Activated CD4-positive, alpha-beta T cell treated with anti-CD3 and anti-CD28 coated beads, Interleukin-2, amount 50 U/mL, for 24 hours (primary cell): ENCODE measurements at places on chromosomes 13 and 19.

DNA sequence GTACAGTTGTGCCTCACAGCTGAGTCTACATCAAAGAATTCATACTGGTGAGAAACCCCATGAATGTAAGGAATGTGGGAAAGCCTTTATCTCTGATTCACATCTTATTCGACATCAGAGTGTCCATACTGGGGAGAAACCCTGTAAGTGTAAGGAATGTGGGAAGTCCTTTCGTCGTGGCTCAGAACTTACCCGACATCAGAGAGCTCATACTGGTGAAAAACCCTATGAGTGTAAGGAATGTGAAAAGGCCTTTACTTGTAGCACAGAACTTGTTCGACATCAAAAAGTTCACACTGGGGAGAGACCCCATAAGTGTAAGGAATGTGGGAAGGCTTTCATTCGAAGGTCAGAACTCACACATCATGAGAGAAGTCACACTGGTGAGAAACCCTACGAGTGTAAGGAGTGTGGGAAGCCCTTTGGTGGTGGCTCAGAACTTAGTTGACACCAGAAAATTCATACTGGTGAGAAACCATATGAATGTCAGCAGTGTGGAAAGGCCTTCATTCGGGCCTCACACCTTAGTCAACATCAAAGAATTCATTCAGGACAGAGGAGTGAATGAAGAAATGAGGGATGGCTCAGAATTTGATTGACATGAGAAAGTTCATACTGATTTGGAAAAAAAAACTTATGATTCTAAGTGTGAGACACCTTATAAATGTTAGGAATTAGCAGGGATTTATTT is 80.9 kb upstream of the ZNF420 start:
- no peak for DNase-seq

GRCh38 chr13:21229241-21230024 is 53.0 kb downstream of the MRPL57 start:
- DNase-seq = no peak

DNA sequence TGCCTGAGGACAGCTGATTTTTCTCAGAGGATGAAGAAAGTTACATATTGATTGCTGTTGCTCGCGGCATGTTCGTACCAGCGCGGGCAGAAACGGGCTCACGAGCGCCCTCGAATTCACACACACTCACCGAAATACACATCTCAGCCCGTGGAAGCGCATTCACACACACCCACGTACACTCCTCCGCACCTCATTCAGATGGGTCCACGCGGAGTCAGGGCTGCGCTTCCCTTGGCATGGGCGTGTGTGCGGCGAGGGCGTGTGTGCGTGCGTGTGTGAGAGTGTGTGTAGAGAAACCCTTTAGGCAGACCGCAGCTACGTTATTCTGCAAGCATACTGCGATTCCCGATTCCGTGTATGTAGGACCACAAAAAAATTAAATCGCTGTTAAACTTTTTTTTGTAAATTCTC is 2.1 kb upstream of the PCDH17 start:
- no peak for DNase-seq

DNA sequence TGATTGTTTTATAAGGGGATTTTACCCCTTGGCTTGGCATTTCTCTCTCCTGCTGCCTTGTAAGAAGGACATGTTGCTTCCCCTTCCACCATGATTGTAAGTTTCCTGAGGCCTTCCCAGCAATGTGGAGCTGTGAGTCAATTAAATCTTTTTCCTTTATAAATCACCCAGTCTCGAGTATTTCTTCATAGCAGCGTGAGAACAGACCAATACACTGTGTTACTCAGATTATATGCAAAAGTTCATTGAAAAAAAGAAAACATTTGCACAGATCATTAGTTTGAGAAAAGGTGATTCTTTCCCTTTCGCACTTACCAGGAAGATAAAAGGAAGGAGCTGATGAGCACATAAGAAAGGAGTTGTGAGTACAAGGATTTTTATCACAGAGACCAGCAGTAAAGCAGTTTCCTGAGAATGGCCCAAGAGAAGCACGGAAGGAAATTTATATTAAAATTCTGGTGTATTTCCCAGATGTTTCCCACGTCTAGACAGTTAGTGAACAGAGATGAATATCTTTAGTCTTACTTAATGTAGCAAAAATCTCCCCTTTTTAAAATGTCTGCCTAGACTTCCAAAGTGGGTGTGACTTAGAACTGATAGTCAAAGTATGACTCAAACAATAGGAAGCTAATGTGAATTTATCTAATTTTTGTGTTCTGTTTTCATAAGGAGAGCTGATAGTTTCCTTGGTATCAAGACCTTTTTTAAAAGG is 431.8 kb upstream of the SGCG start:
- no peak for DNase-seq

DNA sequence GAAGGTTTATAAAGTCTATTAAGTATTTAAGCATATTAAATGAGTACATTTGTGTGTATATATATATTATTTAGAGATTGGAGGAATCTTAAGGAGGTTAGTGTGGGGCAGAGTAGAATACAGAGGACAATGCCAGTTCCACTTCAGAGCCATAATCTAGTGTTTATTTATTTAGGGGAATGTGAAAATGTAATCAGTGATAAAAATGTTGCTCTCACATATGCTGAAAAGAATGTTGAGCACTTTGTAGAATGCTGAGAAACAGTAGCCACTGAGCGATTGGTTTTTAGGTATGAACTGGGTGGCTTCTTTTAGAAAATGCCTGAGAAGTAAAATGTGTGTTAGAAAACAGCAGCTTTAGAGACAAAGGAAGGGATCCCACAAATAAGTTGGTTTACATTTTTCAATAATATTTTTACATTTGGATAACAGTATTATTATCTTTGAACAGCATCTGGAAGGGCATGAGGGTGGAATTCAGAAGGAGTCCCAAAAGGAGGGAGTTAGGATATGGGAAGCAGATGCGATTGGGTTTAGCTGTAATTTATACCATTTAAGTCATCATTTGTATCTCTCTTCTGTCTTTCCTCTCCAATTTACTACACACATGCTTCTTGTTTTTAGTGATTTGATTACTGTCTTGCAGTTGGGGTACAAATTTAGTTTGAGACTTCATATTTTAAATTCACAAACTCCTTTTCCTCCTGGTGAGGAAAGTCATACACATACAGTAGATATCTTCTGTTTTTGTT is 68.6 kb downstream of the NDFIP2 start:
- no peak for DNase-seq

GRCh38 chr13:21242236-21242635 is 65.8 kb downstream of the MRPL57 start:
- DNase-seq = no peak

GRCh38 chr13:114090476-114090875 is 41.9 kb downstream of the RASA3 start:
- DNase-seq = no peak

GRCh38 chr13:74388626-74389025 is 254.4 kb upstream of the KLF12 start:
- DNase-seq = no peak

GRCh38 chr13:79847882-79848592 is 367.1 kb downstream of the NDFIP2 start:
- DNase-seq = no peak

DNA sequence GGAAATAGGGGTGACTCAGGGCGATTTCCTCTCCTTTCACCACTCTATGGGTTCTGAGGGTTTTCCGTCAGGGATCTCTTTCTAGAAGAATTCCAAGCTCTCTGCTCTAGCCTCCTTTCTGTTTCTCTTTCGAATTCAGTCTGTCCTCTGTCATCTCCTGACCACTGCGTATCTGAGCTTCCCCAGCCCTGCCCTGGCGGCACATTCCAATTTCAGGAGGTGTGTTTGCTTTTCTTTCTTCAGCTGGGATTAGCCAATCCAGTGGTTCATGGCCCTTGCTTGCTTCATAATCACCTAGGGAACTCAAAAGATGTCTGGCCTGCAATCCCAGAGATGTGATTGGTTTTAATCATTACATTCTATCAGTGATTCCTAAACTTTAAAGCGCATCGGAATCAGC is 9.4 kb downstream of the IFNL2 start:
- no peak for DNase-seq

GRCh38 chr19:28868836-28869235 is 344.1 kb downstream of the UQCRFS1 start:
- no peak for DNase-seq

GRCh38 chr13:61770681-61771080 is 355.0 kb upstream of the PCDH20 start:
- DNase-seq = no peak

GRCh38 chr13:31007417-31007816 is 75.0 kb downstream of the TEX26 start:
- no peak for DNase-seq

- peak; percentile 87 for DNase-seq
These were observed 924 bp downstream of the TRAPPC5 start for GRCh38 chr19:7681340-7682174.

- no peak for DNase-seq
These were observed 39.7 kb downstream of the RCBTB2 start for GRCh38 chr13:48493066-48493765.

DNA sequence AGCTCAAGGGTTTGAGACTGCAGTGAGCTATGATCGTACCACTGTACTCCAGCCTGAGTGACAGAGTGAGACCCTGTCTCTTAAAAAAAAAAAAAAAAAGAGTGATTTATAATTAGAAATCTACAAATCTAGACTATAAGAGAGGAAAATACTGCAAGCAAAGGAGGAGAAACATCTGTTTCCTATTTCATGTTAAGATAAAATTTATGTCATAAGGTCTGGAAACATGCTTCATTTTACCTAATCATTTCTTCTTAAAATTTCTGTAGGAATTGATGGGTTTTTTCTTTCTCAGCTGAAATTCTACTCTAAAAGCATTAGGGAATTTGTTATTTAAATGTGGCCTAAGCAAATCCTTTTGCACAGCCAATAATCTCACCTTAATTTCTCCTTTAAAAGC is 53.2 kb downstream of the C13orf42 start:
- DNase-seq = no peak

DNA sequence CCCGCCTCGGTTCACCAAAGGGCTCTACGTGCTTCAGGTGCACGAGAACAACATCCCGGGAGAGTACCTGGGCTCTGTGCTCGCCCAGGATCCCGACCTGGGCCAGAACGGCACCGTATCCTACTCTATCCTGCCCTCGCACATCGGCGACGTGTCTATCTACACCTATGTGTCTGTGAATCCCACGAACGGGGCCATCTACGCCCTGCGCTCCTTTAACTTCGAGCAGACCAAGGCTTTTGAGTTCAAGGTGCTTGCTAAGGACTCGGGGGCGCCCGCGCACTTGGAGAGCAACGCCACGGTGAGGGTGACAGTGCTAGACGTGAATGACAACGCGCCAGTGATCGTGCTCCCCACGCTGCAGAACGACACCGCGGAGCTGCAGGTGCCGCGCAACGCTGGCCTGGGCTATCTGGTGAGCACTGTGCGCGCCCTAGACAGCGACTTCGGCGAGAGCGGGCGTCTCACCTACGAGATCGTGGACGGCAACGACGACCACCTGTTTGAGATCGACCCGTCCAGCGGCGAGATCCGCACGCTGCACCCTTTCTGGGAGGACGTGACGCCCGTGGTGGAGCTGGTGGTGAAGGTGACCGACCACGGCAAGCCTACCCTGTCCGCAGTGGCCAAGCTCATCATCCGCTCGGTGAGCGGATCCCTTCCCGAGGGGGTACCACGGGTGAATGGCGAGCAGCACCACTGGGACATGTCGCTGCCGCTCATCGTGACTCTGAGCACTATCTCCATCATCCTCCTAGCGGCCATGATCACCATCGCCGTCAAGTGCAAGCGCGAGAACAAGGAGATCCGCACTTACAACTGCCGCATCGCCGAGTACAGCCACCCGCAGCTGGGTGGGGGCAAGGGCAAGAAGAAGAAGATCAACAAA is 2.6 kb downstream of the PCDH17 start:
- no peak for DNase-seq

- no peak for DNase-seq
These were observed 1442.9 kb downstream of the SLITRK1 start for GRCh38 chr13:82439159-82439904.

- no peak for DNase-seq
These were observed 32.2 kb downstream of the SLAIN1 start for GRCh38 chr13:77729502-77730221.

DNA sequence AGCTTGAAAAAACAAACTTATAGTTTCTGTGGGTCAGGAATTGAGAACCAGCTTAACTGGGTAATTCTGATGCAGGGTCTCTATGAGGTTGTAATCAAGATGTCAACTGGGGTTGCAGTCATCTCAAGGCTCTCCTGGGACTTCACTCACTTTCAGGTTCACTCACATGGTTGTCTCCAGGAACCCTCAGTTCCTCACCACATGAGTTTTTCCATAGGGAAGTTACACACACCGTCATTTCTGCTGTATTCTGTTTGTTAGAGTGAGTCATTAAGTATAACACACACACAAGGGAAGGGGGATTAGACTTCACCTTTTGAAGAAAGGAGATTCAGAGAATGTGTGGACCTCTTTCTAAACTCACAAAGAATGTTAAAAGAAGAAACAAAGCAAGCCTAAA is 34.9 kb upstream of the MLNR start:
- DNase-seq = no peak

- DNase-seq = no peak
These were observed 82.0 kb downstream of the FRY start for GRCh38 chr13:32113532-32113931.

DNA sequence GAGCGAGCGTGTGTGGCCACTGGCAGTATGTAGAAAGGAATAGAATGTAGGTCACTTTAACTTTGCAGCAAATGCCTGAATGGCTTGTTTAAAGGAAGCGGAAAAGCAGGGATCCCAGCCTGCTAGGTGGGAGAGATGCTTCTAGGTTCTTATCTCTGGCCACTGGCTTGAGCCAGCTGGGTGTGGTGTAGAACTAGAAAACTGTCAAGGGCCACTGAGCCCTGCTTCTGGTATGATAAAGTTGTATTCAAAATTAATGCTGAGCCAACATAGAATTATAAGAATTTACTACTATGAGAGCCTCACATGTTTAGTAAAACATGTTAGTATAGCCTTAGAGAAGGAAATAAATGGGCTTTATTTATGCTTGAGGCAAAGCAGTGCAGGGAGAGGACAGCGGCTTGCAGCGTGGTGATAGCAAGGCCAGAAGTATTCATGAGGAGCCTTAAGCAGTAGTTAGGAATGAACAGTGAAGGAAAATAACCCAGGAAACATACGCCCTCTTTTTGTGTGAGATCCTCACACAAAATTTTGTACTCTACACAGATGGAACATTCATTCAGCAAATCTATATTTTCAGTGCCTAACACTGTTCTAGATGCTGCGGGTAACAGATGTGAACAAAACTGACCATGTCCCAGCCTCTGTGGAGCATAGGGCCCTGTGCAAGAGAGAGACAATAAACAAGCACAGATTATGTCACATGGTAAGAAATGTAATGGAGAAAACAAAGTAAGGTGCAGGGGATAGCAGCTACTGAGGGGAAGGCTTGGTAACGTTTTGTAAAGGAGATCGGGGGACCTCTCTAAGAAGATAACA is 863.2 kb downstream of the DIAPH3 start:
- DNase-seq = no peak

- DNase-seq = no peak
These were observed 4.8 kb upstream of the SMG9 start for GRCh38 chr19:43759515-43759914.

GRCh38 chr19:43316591-43317319 is 36.7 kb upstream of the CD177 start:
- DNase-seq = no peak

GRCh38 chr19:18401580-18402112 is 4.2 kb upstream of the LRRC25 start:
- no peak for DNase-seq

- DNase-seq = no peak
These were observed 2.2 kb upstream of the RAB11B start for GRCh38 chr19:8387688-8388611.
